Stimulated activated naive B cell treated with anti-CD40 and anti-IgM and Interleukin-4, amounts not matched to agents 10 μg/mL and 1 μg/mL and 100 μg/mL, for 72 hours (primary cell): ENCODE measurements at places on chromosomes 3 and 15.

GRCh38 chr3:193190146-193190786 is 50.8 kb upstream of the PLAAT1 start:
- no peak for DNase-seq

- DNase-seq: no peak
These were observed 3.3 kb upstream of the HES1 start for GRCh38 chr3:194132465-194133286.

DNA sequence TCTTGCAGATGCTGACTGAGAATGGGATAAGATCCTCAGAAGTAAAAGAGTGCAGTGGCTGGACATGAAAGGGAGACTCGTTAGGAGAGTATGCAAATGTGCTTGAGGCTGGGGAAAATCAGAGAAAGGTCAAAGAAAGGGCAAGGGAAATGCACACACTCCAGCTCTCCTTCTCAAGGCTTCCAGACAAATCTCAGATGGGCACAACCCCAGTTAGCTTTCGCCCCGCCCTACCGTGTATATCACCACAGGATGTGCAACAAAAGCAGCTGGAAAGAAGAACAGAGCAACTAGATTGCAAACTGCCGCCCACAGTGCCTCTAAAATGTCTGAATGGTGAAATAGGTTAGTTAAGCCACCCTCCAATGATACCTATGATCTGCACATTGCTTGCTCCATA is 63.9 kb downstream of the CERS3 start:
- DNase-seq: no peak

- no peak for DNase-seq
These were observed 41.1 kb upstream of the CHRNB4 start for GRCh38 chr15:78682004-78682651.

DNA sequence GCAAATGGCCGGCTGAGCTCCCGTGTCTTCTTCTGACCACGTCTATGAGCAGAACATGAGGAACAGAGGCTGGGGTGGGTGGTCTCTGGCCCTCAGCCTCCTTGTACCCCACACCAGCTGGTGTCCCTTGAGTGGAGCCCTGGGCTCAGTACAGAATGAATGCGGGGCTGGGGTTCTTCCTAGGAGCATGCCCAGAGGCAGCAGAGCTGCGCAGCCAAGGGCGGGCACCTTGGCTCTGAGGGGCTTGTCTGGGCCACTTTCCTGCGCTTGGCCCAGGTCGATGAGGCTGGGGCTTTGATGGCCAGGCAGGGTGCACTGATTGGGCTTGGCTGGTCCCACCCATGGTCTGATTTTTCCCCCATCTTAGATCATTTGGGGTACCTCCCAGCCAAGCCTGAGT is 6.4 kb downstream of the SCN5A start:
- no peak for DNase-seq

DNA sequence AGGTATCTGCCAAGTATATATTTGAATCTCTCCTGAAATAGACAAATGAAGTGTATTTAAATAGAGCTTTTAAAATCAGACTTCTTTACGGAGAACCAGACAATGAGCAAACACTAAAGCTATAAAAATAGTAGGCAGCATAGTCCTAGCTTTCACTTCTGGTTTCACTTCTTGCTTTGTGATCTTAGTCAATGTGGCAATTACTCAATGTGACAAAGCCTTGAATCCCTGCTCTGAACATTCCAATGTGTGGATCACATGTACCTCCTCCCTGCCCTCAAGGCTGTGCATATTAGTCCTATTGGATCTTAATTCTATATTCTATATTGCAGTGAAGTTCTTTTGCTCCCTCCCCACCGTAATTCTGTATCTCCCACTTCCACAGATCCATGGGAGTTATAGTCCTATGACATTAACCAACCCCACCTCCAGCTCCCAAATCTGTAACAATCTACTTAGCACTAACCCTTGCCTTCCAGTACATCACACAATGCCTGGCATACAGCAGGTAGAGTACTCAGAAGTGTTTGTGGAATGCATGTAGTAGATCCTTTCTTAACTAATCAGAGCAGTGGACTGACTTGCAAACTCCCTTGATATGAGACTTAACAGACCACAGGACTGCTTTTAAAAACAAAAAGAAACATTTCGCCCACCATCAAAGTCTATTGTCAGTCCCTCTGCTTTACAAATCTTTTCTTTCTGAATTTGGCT is 24.3 kb upstream of the CP start:
- DNase-seq: no peak

DNA sequence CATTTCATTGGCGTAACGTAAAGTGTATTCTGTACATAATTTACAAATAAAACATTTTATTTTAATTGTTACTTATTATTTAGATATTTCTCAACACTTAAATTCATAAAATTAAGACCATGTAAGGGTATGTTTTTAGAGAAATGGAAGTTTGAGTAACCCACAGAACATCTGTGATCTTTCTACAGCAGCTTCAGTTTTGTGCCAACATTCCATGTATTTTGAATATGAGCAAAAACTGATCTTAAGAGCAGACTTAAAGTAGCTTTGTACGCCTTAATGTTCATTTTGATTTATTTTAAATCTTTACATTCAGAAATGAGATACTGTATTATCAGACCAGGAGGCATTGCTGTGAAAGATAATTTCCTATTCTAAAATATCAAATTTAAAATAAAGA is 27.2 kb downstream of the SEC62 start:
- DNase-seq: no peak

DNA sequence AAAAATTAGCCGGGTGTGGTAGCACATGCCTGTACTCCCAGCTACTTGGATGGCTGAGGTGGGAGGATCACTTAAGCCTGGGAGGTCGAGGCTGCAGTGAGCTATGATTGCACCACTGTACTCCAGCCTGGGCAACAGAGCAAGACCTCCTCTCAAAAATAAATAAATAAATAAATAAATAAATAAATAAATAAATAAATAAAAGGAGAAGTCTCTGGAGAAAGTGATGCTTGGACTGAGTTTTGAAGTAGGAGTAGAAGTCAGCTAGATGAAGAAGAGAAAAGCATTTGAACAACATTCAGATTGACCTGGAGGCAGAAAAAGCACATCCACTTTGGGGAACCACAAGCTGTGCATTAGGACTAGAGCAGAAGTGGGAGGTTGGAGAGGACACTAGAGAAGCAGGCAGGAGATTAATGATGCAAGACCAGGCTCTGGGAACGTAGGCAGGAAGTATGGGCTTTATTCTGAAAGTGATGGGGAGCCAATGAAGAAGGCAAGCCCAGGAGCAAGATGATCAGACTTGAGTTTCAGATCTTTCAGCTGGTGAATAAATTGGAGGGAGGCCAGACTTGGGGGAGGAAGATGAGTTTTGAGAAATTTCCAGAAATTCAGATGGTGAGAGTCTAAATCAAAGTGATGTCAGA is 48.7 kb downstream of the KLHL6 start:
- no peak for DNase-seq

GRCh38 chr3:167251678-167252077 is 128.4 kb downstream of the ZBBX start:
- no peak for DNase-seq

DNA sequence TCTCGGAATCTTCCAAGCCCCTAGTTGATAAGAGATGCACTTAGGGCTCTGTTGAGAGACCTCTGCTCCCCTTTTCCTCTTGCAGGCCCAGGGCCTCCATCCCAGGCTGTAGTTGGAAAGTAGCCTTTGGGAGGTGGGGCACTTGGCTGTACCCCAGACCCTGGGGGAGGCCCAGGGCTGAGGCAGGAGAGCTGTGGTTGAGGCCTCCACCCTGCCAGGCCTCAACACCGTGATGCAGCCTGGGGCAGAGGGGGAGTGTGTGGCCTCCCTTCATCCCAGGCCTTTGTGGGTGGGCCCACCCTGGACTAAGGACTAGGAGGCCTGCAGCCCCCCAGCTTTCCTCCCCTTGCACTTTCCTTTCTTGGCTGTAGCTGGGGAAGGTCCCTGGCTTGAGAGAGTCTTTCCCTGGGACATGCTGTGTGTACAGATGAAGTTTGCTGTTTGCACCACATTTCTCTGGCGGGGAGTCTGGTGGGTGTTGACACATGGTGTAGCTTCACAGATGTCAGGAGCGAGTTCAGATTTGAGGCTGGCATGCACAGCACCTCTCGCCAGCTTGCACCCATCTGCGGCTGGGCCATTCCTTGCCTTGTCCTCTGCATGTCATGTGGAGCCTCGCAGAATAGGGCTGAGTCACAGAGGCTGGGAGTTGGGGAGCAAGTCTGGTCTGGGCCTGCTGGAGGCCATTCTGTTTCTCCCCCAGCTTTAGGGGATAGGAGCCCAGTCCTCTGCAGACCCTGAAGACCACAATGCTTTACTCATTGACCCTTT is 13.7 kb downstream of the PLEKHO2 start:
- no peak for DNase-seq

DNA sequence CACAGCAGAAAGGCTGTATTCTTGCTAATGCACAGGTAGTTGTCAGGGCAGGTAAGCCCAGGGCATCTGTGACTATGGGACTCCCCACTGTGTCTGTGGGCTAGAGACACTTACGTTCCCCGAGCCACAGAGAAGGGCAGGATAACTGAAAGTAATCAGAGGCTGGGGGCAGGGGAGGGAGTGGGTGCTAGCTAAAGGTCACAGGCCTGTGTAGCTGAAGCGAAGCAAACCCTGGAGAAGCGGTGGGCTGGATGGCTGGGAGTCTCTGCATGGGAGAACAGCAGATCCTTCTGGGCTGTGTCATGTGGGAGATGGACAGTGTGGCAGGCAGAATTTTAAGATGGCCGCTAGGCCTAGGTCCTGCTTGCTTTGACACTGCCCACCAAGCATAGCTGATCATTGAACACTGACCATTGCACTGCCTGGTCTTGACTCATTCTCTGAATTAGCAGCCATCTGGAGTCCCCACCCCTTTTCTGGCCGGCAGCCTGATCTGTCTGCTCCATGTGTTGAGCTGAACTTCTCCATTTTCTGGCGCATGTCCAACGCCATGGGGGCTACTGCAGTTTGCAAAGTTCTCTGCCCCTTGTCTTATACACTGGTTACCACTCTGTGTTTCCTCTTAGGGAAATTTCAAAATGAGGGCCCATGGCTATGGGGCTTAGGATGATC is 110.0 kb downstream of the DGKG start:
- no peak for DNase-seq

- DNase-seq: no peak
These were observed 7.1 kb downstream of the SPTBN5 start for GRCh38 chr15:41886741-41887140.

DNA sequence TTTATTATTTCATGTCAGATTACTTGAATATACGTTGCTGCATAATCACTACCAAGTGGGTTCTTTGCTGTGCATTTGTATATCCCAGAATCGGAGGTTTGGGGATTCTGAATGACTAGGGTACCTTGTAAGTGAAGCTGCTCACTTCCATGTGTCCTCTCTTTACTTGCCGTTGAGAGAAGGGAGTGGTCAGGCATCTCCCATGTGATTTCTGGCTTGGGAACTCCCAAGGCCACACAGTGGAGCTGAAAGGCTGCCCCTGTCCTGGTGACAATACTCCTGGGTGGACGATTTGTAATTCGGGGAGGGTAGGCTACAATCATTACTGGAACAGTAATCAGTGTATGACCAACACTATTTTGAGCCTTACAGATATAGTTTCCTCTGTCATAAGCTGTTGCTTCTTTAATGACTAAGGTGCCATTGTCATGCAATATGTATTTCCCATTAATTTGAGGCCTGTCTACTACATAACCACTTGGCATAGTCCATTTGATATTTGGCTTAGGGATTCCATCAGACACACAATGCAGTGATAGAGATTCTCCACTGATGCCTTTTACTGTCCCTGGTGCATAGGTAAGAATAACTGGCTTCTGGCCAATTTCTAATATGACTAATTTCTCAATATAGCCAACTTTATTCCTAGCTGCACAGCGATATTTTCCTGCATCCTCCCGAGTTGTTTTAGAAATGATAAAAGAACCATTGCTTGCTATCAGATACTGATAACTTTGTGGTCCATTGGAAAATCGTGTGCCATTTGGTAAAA is 24.0 kb downstream of the IGSF10 start:
- no peak for DNase-seq

- no peak for DNase-seq
These were observed 2.8 kb downstream of the EIF4G1 start for GRCh38 chr3:184317201-184317600.

DNA sequence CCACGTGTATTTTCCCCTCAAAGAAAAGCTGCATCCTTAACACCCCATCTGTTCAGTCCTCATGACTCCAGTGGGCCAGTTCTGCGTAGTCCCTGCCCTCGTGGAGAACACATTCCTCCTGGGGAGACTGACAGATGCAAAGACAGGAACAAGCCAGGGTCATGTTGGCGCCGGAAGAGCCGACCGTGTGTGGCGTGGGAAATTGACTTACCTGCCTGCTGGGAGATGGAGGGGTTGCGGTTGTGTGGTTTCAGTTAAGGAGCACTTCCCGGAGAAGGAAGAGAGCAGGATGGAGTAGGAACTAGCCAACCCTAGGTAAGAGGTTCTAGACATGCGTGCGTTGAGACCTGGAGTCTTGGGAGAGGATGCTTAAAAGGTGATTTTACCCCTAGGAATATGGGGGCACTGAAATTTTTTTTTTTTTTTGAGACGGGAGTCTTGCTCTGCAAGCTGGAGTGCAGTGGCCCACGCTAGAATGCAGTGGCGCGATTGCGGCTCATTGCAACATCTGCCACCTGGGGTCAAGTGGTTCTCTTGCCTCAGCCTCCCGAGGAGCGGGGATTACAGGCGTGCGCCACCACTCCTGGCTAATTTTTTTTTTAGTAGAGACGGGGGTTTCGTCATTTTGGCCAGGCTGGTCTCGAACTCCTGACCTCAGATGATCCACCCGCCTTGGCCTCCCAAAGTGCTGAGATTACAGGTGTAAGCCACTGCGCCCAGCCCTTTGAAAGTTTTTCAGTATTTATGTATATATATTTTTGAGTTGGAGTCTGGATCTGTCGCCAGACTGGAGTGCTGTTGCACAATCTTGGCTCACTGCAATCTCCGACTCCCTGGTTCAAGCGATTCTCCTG is 1.4 kb downstream of the VHL start:
- DNase-seq: no peak

DNA sequence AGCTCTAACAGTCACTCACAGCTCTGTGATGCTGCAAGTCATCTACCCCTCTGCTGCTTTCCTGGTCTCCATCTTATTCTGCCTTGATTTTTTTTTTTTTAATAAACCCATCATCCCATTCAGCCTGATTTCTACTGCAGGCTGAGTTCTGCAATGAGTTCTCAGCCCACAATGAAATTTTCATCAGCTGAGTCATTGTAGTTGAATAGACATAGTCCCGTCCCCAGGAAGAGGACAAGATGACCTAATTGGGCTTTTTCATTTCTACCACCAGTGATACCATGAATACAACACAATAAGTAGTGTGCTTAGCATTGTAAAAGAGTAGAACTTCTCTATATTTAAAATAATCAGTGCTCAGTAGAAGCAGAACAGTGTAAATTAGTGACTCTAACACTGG is 59.3 kb downstream of the C3orf85 start:
- DNase-seq: no peak

- no peak for DNase-seq
These were observed 251.9 kb downstream of the TJP1 start for GRCh38 chr15:29570121-29570947.

GRCh38 chr3:46479696-46480095 is 15.0 kb upstream of the LTF start:
- no peak for DNase-seq

DNA sequence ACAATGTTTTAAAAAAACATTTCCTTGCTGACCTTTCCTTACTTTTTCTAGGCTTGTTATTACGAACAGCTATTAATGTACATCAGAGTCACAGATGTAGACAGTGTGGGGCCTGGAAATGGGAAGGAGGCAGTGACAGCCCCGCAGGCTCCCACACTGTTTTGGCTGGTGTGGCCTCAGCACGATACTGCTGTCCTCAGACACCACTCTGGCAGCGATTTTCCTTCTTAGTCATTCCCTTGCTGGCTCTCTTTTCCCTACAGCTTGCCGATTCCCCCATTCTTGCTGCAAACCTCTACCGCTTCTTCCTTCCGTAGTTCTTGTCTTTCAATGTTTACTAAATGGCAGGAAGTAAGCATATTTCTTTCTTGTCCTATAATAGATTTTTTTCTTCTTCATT is 113.1 kb downstream of the ABI3BP start:
- no peak for DNase-seq
